Activated T-helper 2 cell treated with anti-CD3 and anti-CD28 coated beads, Interferon-gamma antibody, Interleukin-2, Interleukin-4, amounts not matched to agents 10 μg/mL and 5 μg/mL and 100 μg/mL, durations not matched to agents 14 hours and 24 hours and 36 hours (primary cell): ENCODE measurements at places on chromosomes 1 and 21. TPM values are rescaled to one million over a fixed set of nuclear protein-coding genes. Genes with fewer than 3 reads are reported as not detected.

- DNase-seq: no peak
Measured at GRCh38 chr1:23470282-23471070, 13.5 kb downstream of the ASAP3 start.

- no peak for DNase-seq
Measured at GRCh38 chr1:218380125-218380977, 35.2 kb downstream of the TGFB2 start.

- no peak for DNase-seq
Measured at GRCh38 chr1:33171977-33172813, 9.6 kb downstream of the TRIM62 start.

- peak; percentile 44 for DNase-seq
Measured at GRCh38 chr1:168084396-168085231, 52.1 kb downstream of the GPR161 start.

- no peak for DNase-seq
Measured at GRCh38 chr1:45206808-45207623, 611 bp upstream of the ZSWIM5 start.

DNA sequence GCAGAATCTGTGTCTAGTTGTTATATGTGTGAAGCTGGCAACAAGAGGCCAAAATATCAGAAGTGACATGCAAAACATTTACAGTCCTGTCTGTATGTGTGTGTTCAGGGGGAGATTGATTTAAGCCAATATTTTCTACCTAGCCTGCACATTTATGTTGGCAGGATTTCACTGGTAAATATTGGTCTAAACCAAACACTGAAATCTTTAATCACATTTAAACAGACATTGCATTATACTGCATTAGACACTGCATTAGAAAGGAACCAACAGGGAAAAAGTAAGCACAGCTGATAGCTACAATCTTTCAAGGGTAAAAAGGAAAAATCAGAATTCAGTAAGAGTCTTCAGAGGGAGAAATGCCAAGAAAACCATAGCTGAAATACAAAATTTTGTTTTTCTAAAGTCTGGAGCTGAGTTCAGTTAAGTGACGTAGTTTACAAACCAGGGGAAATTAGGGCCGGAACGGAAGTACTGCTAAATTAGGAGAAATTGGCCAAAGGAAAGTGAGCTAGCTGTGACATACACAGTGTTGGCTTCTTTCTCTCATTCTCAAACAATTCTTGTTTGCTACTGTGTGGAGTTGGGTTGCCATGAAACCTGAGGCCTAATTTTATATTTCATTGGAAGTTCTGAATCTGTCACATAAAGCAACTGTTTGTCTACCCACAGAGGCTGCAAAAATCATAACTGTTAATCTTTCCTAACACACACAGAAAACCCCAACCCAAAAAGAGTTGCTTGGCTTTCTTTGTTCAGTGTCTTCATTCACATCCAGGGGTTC lies 217.3 kb upstream of the SGIP1 start:
- no peak for DNase-seq

- no peak for DNase-seq
Measured at GRCh38 chr1:246404078-246404477, 103.0 kb downstream of the SMYD3 start.

- no peak for DNase-seq
Measured at GRCh38 chr1:234433563-234434285, 45.3 kb downstream of the TARBP1 start.

GRCh38 chr1:161020509-161021164 lies at the start of gene F11R:
F11R (minus strand) TSS chr1:161021152; CDS start chr1:161021073, 79 bp downstream.
- DNase-seq: peak; percentile 25

DNA sequence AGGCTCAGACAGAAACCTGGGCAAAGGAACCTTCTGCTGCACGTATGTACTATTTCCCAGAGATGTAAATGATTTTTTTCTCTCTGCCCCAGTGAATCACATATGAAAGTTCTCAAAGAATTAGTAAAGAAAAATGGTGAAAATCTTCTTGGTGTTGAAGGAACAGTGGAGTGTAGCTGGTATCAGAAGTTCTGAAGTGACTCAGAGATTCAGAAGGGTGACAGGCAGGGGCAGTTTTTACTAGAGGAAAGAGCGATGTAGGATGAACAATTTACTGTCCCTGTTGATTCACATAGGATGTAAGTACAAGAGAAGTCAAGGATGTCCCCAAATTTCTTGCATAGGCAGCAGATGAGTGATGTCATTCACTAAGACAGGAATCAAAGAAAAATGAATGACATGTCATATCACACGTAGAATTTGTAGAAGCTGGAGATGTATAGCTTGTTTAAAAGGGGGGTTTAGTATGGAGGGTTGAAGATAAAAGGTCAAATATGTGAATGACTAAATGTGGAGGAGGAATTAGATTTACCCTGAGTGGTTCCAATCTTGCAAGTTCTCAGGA lies 26.4 kb downstream of the WLS start:
- no peak for DNase-seq

GRCh38 chr21:22795644-22796043 lies 1797.4 kb downstream of the NCAM2 start:
- no peak for DNase-seq

Gene ARL8A
- total RNA-seq: 57.9 and 64.7 TPM in 2 replicates

Gene ACTL8
- total RNA-seq: not detected in 2 replicates

Gene CRNN
- not detected in 2 replicates for total RNA-seq
